ENCODE measurements at places on chromosomes 12 and 14. TPM values are rescaled to one million over a fixed set of nuclear protein-coding genes. Genes with fewer than 3 reads are reported as not detected.

- H3K36me3 ChIP-seq: no peaks in the 10 kb centered on the region
- no peak overlapping the region for H3K4me3 ChIP-seq
- no peak for DNase-seq
- H3K27ac ChIP-seq: no peak overlapping the region
- no peaks in the 10 kb centered on the region for H3K27me3 ChIP-seq
Observed at GRCh38 chr12:30296486-30296885, 399.2 kb downstream of the IPO8 start.

GRCh38 chr14:64186231-64187129 lies 107.7 kb downstream of the ESR2 start:
- no peak overlapping the region for H3K27ac ChIP-seq
- DNase-seq: no peak
- H3K4me3 ChIP-seq: no peak overlapping the region
- H3K36me3 ChIP-seq: peaks cover 21% of the 10 kb centered on the region
- H3K4me1 ChIP-seq: no peaks in the 10 kb centered on the region
- no peaks in the 10 kb centered on the region for H3K27me3 ChIP-seq

GRCh38 chr12:127270193-127270592 lies 996.8 kb upstream of the TMEM132C start:
- H3K27ac ChIP-seq: no peak overlapping the region
- H3K4me1 ChIP-seq: no peaks in the 10 kb centered on the region
- no peak for DNase-seq
- no peaks in the 10 kb centered on the region for H3K36me3 ChIP-seq
- no peak overlapping the region for H3K4me3 ChIP-seq

DNA sequence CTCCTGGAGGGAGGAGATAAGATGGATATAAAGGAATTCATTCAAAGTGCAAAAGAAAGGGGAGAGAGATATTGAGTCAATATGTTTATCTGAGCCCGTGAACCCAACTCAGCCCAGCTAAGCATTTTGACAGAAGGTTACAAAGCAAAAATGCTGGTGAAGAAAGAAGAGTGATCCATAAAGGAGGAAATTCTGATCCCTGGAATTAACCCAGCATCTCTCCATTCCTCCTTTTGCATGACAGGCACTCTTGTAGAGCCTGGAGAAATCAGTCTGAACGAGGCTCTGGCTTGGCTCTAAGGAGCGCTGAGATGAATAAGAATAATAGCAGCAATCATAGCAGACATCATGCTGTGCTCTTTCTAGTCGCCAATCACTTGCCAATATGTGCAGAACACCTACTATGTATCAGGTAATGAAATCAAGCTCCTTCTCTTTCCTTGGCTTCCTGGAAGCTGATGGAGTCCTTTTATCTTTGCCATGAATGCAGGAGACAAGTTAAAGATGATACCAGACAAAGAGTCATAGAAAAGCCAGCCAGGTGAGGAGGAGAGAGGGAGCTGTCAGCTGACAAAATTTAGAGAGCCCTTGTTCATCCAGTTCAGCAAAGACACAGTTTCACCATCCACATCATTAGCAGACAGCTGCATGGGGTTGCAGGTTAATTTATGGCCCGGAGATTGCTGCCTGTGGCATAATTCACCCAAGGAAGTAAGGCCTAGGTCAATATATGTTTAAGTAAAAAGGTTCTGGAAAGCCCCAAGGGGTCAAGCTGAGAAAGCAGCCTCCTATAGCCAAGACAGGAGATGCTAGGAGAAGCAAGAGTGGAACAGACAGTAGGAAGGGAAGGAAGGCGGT lies 476.5 kb upstream of the TBX3 start:
- DNase-seq: no peak
- no peaks in the 10 kb centered on the region for H3K4me1 ChIP-seq
- no peaks in the 10 kb centered on the region for H3K36me3 ChIP-seq
- H3K4me3 ChIP-seq: no peak overlapping the region
- H3K27me3 ChIP-seq: no peaks in the 10 kb centered on the region
- no peak overlapping the region for H3K27ac ChIP-seq

OR4Q2 gene
- not detected for total RNA-seq

CMKLR1 gene
- total RNA-seq: 11.0 TPM

KLRG1 gene
- 3.3 TPM for total RNA-seq

- no peak for DNase-seq
- H3K27me3 ChIP-seq: no peaks in the 10 kb centered on the region
- no peaks in the 10 kb centered on the region for H3K4me1 ChIP-seq
- H3K27ac ChIP-seq: peak overlapping the region; percentile 84
Observed at GRCh38 chr12:54378796-54379397, 5.6 kb downstream of the ZNF385A start.

DNA sequence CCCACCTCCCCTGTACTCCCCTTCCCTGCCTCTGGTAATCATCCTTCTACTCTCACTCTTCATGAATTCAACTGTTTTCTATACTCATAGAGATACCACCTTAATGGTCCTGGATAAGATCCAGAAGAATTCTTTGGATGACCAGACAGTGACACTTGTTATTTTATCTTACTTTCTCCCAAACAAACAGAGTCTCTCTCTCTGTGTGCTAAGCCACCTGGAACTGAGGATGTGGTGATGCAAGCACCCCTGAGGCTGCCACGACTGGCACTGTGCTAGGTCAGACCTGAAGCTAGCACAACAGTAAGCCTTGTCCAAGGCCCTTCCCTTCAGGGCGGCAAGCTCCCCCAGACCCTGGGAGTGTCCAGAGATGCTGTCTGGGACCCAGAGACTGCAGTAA lies 250.2 kb downstream of the C12orf50 start:
- no peaks in the 10 kb centered on the region for H3K4me1 ChIP-seq
- no peaks in the 10 kb centered on the region for H3K36me3 ChIP-seq
- no peaks in the 10 kb centered on the region for H3K27me3 ChIP-seq
- no peak overlapping the region for H3K27ac ChIP-seq
- no peak for DNase-seq
- no peak overlapping the region for H3K4me3 ChIP-seq

TMEM132C gene
- 10.5 TPM for total RNA-seq

TAS2R42 gene
- not detected for total RNA-seq

GRCh38 chr12:1553987-1554982 lies 40.1 kb downstream of the FBXL14 start:
- no peaks in the 10 kb centered on the region for H3K36me3 ChIP-seq
- H3K4me3 ChIP-seq: no peak overlapping the region
- no peaks in the 10 kb centered on the region for H3K4me1 ChIP-seq

ARHGAP5 gene
- total RNA-seq: 160 TPM

DNA sequence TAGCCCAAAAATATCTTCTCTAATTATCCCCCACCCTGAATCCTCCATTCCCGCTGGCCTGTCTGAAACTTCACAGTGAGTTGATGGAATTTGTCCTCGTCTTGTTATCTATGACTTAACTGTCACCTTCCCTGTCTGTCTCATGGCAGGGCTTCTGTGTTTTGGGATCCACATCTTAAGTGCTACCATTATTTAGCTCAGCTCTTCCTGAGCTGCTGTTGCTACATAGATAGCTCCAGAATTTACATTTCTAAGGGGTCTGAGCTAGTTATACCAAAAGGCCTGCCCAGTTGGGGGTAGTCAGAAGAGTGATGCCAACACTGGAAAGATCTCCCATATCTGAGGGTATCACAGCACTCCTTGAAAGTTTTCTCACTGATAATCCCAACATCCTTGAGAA lies 57.0 kb upstream of the CDKN3 start:
- no peaks in the 10 kb centered on the region for H3K36me3 ChIP-seq
- H3K4me3 ChIP-seq: no peak overlapping the region
- H3K4me1 ChIP-seq: no peaks in the 10 kb centered on the region
- H3K27me3 ChIP-seq: no peaks in the 10 kb centered on the region
- H3K27ac ChIP-seq: no peak overlapping the region
- no peak for DNase-seq

HSPA2 gene
- 151 TPM for total RNA-seq

DNA sequence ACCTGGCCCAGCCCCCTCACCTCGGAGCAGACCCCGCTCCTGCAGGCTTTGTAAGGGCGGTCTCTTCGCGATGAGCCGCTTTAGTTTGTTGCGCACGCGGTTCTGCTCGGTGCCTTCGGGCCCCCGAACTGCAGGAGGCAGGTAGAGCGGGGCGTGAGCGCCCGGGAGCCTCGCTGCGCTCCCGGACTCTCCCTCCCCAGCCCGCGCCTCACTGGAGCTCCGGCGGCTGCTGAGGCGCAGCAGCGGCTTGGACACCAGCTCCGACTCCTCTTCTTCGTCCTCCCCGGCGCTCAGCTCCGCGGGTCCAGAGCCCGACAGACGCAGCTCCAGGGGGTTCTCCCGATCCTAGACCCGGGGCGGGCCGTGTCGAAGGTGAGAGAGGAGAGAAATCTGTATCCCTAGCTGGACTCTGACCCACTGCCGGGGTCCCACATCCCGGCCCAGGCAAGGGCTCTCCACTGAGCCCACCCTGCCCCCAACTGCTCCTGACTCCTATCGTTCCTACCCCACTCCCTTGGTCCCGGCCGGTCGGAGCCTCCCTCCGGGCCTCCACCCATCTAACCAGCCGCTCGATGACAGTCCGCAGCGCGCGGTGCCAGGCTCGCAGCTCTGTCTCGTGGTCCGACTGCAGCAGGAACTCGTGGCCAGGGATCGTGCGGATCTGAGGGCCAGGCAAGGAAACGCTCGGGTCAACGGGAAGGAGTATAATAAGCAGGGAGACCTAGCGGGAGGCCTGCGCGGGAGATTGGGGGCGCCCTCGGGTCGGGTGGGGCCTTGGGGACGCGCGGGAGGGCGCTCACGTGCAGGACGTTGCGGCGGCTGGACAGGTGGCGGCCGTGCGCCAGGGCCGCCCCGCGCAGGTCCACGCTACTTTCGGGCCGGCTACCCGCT lies 4.2 kb downstream of the ARHGAP9 start:
- no peak for DNase-seq
- no peaks in the 10 kb centered on the region for H3K4me1 ChIP-seq
- peak overlapping the region; percentile 24 for H3K4me3 ChIP-seq
- H3K36me3 ChIP-seq: no peaks in the 10 kb centered on the region
- no peak overlapping the region for H3K27ac ChIP-seq

DNA sequence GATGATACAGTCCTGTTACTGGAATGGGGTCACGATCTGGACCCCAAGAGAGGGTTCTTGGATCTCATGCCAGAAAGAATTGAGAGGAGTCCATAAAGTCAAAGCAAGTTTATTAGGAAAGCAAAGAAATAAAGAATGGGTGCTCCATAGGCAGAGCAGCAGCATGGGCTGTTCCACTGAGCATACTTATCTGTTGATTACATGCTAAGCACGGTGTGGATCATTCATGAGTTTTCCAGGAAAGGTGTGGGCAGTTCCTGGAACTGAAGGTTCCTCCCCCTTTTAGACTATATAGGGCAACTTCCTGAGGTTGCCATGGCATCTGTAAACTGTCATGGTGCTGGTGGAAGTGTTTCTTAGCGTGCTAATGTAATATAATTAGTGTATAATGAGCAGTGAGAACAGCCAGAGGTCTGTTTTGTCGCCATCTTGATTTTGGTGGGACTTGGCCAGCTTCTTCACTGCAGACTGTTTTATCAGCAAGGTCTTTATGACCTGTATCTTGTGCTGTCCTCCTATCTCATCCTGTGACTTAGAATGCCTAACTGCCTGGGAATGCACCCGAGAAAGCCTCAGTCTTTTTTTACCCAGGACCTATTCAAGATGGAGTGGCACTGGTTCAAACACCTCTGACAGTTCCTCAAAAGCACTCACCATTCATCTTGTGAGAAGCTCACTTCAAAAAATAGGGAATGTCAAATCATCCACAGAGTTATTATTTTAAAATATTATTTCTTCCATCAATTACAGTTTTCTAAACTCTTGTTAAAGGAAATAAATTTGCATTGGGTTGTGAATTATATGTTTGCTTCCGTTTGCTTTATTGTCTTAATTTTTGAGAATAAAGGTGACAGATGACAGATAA lies 1358.8 kb upstream of the TMEM132C start:
- H3K4me1 ChIP-seq: no peaks in the 10 kb centered on the region
- H3K36me3 ChIP-seq: no peaks in the 10 kb centered on the region
- H3K27me3 ChIP-seq: no peaks in the 10 kb centered on the region
- no peak for DNase-seq
- H3K27ac ChIP-seq: no peak overlapping the region

GRCh38 chr12:64582862-64583261 lies 27.4 kb upstream of the RASSF3 start:
- H3K27ac ChIP-seq: no peak overlapping the region
- no peaks in the 10 kb centered on the region for H3K36me3 ChIP-seq
- H3K27me3 ChIP-seq: no peaks in the 10 kb centered on the region

- no peak overlapping the region for H3K4me3 ChIP-seq
- DNase-seq: no peak
- no peaks in the 10 kb centered on the region for H3K36me3 ChIP-seq
- no peaks in the 10 kb centered on the region for H3K4me1 ChIP-seq
Observed at GRCh38 chr14:50608302-50608851, 48.4 kb downstream of the ATL1 start.

DNA sequence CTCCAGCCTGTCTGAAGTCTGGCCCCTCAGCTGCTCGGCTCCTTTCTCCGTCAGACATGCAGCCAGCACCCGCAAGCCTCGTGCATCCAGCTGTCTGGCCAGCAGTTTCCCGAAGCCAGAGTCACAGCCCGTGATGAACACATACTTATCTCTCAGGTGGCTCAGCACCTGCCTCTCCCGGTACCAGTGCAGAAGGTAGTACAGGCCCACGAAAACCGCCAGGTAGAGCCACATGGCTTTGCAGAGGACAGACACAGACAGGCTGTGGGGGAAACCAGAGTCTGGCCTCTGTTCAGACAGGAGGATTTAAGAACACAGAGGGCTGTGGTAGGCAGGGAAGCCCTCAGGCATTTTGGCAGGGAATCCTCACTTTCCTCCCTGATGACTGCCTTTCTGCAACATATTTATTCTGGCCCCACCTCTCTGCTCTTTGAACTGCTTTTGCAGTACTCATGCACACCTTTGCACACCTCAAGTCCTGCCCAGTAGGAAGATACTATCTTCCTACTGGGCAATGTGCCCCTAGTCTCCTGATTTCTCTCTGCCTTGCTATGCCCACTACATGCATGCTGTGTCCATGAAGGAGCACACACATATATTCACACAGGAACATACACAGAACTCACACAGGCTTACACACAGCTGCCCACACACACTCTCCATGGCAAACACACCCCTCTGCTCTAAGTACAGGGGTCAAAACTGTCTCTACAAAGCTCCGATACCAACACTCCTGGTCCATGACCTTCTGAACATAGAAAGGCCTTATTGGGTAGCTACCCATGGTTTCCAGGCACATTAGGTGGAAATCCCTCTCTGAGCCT lies at the start of gene RDH16:
Gene RDH16, minus strand, starts transcription at position 380 of the 824 bp plus-strand sequence. Its CDS starts 146 bp downstream, at position 234.
- no peaks in the 10 kb centered on the region for H3K27me3 ChIP-seq
- H3K27ac ChIP-seq: no peak within 1 kb of the TSS
- H3K4me3 ChIP-seq: no peak within 1 kb of the TSS
- H3K4me1 ChIP-seq: no peaks in the 10 kb centered on the region
- H3K36me3 ChIP-seq: no peaks in the 10 kb centered on the region
- DNase-seq: no peak

GRCh38 chr14:90820958-90821357 lies 4.7 kb upstream of the TTC7B start:
- peaks cover 5% of the 10 kb centered on the region for H3K4me1 ChIP-seq
- H3K27me3 ChIP-seq: no peaks in the 10 kb centered on the region
- no peak for DNase-seq

- peak; percentile 26 for DNase-seq
- no peaks in the 10 kb centered on the region for H3K27me3 ChIP-seq
- no peaks in the 10 kb centered on the region for H3K4me1 ChIP-seq
- H3K36me3 ChIP-seq: no peaks in the 10 kb centered on the region
- no peak overlapping the region for H3K4me3 ChIP-seq
Observed at GRCh38 chr14:99125616-99126431, 146.2 kb downstream of the BCL11B start.

Data from right atrium auricular region (tissue), 2 donors.